Activated T-helper 9 cell treated with anti-CD3 and anti-CD28 coated beads, Interleukin-2, amount 50 U/mL, for 16 hours (primary cell): ENCODE measurements at places on chromosomes 7 and 10.

DNA sequence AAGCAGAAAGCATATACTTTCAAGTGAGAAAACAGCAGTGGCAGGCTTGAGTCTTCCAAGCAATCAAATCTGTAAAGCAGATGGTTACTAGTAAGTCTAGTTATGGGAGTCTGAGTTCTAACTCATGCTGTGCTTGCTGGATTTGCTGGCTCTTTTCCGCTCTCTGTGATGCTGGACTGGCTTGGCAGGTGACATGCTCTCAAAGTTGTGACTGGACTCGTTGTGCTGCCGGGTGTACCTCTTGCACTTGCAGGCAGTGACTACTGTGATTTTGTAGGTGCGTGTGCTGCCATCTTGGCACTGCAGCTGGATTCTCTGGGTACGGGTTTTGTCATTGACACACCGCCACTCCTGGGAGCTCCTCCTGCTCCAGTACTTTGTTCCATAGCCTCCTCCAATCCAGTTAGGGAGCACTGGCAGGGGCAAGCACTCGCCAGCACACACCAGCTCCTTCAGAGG lies 3.1 kb downstream of the SOSTDC1 start:
- DNase-seq: no peak

- no peak for DNase-seq
These were observed 56.8 kb downstream of the SDHAF3 start for GRCh38 chr7:97174303-97174702.

GRCh38 chr7:95421000-95421846 lies 13.6 kb downstream of the PON2 start:
- no peak for DNase-seq

DNA sequence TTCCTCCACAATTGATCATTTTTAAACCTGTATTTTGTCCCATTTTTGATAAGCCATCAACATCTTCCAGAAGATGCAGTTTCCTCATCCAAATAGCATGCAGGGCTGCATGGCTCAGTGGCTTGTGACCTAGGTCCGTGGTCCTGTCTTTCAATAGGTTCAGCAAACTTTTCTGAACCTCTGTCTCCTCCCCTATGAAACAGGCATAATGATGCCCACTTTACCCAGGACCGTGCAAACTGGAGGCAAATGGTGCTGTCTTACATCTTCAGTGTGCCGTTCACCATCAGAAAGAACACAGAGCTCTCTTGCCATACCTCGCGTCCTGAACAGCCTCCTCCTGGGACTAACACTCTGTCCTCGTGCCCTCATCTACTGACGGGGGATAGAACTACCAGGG lies 22.3 kb upstream of the FIGNL1 start:
- no peak for DNase-seq

DNA sequence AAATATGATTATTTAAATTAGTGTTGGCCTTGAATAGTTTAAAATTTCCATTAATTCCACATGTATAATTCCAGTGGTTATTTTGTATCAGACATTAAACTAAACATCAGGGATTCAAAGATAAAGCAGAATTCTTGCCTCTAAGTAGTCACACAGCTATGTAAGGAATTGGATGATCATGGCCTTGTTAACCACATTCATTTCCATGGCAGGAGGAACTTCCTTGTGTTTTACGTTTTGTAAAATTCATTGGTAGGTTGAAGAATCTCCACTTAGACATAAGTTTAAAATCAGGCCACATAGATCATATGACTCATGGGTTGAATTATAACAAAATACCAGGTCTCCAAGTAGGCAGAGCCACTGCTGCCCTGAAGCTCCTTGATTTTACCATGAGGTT lies 289.7 kb downstream of the PLXDC2 start:
- DNase-seq: no peak

DNA sequence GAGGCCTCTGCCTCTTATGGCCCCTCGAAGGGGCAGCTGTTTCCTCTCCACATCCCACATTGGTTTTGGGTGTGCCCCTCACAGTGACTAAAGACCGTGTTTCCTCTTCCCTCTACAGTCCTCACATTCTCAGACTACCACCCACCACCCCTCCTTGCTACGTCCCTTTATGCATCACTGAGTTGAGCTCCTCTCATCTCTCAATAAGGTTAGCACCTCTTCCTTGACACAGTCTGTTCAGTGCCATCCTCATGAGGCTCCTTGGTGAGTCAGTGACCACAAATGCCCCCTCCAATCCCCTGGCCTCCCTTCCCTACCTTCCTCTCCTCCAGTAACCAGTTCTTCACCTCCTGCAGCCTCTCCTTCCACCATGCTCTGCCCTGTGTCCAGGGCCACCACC lies 239.1 kb upstream of the MYO3A start:
- DNase-seq: no peak

DNA sequence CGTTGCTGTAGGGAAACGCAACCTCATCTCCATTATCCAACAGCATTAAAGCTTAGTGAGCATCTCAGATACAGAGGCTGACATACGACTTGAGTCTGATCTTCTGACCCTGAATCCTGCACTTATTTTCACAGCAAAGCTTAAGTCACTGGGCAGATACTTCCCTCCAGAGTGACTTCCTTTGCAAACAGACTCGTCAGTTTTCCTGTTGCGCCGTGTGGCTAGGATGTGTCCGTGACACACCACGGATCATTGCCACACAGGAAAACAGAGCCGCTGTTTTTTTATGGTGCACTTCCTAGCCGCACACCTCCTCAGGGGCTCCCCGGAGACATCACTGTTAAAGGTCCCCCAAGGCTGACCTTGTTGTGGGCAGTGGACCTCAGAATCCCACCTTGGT lies 94.9 kb upstream of the MKI67 start:
- no peak for DNase-seq

DNA sequence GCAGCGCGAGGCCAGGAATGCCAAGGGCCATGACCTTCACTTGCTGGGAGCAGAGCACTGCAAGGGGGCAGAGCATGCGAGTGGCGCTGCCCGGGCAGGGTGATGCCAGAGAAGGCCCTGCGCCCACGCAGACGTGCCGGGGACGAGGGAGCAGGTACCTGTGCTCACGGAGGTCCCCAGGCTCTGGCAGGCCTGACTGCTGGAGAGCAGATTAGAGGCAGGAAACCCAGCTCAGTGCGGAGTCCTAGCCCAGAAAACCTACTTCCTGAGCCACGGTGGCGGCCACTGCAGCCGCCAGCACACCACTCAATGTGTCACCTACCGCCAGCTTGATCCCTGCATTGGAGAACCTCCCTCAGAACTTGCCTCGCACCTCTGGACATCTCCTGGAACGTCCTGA lies 148.4 kb downstream of the MAD1L1 start:
- no peak for DNase-seq

DNA sequence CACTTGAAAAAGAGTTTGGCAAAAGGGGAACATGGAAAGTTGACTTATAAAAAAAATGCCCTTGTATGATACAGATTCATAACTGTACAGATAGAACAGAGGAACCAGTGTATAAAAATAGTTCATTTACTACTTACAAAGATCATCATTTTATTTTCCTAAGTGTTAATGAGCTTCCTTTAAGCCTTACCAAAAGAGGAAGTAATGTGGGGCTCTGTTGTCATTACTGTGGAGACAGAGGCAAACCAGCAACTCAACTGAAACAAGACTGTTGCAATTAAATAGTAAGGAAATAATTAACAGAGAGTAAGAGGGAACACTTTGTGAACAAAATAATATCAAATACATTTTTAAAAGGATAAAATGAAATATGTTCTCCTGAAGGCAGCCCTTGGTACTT lies 526.2 kb upstream of the ADARB2 start:
- DNase-seq: no peak
